Frontal cortex (tissue), 4 donors: ENCODE measurements at places on chromosomes 5 and 9.

DNA sequence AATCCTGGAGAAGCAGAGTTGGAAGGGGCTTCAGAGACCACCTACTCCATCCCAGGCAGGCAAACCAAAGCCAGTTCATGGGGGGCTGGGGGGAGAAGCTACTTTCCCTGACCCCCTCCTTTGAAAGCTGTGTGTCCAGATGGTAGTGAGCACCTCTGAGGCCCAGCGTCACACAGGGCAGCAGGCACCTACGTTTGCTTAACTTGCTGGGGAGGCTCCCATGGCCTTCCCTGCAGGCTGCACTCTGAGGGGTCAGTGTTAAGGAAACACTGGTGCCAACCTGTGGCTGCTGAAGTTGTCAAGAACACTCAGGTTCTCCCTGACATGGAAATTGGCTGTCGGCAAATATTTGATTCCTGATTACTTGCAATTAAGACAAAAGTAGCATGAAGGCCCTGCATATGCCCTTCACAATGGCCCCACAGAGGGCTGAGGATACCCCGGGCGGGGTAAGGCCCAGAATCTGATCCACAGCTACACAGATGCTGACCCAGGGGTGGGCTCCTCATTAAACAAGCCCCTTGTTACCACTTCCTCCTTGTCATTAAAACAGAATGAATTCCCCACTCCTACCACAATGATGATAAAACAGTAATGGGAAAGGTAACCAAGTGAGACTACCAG lies 208.5 kb downstream of the FSTL4 start:
- DNase-seq, result no peak

DNA sequence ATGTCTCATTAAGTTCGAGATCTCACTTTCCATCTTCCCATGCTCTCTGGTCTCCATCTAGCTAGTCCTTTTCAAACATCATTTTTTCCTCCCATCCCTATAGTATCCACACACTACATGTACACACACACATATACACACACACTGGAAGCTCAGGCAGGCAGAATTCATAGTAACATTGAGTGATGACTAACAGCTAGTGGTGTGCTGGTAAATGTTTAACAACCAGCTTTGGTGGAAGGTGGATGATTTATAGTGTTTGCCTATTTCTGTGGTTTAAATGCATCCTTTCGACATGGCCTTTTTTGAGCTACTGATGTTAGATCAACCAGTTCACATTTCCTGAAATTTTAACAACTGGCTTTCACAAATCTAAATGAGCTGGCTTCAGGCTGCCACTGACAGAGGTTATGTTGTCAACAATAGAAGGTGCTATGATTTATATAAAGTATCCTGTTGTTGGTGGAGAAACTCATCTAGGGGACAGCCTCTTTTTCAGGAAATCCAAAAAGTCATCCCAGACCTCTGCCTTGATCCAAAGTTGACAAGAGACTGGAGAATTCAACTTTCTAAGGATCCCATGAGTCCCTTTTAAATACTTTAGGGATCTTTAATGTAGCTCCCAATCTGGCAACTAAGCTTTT lies 117.8 kb downstream of the CCDC192 start:
- no peak for DNase-seq

DNA sequence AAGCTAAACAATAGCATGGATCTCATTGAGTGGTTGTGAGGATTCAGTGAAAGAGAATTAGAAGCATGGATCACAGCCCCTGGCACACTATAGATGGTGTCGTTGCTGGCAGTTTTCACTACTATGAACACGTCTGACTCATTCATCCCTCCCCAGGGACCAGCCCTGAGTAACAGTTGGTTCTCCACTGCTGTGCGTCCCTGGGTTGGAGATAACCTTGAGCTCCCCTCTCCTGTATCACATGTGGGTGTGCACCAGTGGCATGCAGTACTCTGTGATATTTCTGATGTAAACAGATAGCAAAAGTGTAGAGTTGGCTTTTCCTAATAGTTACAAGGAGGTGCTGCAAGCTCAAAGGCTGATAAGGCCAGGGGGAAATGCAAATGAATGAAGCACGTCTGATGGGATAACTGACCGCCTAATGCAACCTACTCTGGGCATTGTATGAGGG lies 8.8 kb upstream of the LCP2 start:
- DNase-seq, result no peak

DNA sequence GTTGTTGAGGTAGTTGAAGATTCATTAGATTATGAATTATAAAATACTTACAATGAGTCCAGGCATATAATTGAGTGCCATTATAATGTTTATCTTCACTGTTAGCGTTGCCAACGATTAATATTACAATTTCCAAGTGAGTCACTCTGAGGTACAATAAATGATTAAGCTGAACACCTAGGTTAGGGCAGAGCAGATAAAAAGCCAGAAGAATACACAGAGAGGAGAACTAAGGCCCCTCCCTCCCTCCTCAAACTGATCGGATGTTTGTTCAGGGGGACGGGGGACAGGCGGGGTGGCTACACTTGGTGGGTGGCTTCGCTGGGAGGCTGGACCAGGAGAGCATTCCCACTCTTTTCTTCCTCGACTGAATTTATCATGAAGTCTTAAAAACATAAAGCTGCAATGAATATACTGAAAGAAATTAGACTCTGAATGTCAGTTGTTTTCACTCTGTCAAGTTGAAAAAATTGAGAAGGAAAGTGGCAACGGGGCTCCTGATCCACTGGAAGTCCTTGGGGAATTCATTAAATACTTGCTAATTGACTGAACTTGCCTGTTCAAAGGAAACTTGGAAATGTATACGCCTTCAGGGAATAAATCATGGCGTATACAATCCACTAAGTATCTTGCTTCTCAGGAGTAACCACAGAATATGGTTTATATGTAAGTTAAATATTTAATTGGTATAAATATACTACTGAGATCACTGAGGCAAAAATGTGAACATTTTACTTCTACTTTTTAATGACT lies 198.1 kb downstream of the TSSK1B start:
- DNase-seq, result no peak

DNA sequence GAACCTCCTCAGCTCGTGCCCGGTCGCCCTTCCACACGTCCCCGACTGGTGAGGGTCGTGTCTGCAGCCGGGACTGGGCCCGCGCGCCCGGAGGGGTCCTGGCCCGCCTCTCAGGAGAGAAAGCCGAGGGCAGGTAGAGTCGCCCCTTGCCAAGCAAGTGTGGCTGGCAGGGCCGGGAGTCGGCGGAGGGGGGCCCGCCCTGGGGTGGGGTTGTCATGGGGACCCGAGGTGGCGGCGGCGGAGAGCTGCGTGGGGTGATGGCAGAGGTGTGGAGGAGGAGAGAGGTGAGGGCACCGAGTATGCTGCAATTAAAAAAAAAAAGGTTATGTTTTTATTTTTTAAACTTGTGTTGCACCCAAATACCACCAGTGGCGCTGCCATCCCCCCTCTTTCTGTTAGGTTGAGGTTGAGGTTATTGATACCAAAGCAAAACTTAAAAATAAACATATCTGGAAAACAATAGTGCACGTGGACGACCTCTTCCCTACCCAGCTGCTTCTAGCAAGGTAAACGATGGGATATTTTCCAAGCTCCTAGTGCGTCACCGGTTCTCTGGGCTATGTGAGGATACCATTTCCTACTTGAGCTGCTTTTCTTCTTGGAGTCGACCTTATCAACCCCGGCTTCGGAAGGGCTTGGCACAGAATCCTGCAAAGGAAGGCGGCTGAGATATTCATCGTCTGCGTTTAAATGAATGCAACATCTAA lies 660 bp downstream of the SCAMP1 start:
- peak; percentile 54 for DNase-seq

DNA sequence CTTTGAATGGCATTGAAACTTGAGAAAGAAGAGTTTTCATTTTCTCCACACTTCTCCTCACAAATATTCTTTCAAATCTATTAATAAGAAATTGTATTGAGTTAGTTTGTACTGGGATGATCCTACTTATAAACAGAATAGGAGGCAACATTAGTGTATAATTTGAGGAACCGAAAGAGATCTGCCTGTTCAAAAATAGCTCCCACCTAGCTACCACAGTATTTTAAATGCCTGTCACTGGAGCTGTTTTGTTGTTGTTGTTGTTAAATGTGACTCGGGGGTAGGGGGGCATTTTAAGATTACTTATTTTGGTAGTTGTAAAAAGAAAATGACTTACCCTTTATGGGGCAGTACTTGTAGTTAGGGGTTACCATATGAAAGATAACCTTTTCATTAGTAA lies 20.1 kb upstream of the HAPLN1 start:
- DNase-seq, result no peak

DNA sequence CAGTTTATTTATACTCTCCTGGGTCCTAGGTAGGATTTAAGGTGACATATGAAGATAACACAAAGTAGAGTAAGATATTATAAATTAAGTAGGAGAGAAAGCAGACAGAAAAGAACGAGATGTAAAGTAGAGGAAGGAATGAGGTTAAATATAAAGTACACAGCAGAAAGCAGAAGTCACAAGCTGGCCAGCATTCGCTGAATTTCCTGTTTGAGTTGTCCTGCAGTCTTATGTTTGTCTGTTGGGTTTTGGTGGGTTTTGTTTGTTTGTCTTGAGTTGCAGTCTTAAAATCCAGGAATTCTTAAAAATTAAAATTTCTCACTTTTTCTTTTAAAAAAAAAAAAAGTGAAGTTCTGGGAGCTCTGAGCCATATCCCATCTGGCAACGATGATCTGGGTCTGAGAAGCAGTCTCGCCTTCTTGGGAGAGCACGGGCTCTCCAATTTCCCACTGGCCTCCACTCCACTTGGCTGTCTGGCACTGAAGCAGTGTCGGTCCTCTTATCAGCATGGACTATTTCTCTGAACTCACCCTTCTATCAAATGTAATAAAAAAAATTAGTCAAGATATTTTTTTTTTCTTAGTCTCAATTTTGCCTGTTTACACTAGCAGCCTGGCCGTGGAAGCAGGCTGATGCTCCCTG lies 2.0 kb downstream of the S100Z start:
- DNase-seq, result no peak

DNA sequence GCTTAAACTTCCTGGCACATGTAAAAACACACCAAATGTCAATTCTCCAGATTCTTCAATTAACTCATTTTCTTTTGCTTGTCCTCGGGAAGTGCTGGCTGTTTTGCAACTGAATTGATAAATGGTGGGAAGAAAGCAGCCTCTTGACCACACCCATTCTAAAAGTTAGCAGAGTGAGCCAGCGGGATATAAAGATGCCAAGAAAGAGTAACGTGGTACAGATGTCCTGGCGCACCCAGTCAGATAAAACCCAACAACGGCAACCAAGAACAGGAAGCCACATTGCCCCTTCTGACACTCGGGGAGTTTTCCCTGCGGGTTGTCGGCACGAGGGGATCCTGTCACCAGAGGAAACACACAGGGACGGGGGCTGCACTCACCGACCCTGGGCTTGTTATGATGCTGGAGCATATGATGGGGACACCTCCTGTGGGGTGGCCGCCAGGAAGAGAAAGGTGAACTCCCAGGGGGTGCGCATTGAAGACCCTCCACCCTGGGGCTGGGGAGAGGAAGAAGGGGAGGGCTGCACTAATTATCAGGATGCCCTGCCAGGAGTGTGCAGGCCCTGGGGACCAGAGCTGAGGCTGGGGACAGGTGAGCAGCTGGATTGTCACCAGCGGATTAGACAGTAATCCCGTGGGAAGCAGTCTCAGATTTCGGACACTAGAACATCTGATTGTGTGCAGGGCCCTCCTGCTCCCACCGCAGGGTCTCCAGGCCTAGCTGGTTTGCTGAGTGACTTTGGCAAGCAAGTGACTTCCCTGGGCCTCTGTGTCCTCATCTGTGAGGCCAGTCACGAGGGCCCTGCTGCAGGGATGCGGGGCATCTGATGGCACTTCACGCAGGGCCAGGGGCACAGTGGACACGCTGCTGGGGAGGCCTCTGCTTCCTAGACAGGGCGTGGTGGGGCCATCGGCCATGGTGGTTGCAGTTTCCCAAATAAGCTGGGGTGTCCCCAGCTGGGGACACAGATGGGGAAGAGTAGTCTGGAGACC lies 59.2 kb downstream of the CRB2 start:
- no peak for DNase-seq

DNA sequence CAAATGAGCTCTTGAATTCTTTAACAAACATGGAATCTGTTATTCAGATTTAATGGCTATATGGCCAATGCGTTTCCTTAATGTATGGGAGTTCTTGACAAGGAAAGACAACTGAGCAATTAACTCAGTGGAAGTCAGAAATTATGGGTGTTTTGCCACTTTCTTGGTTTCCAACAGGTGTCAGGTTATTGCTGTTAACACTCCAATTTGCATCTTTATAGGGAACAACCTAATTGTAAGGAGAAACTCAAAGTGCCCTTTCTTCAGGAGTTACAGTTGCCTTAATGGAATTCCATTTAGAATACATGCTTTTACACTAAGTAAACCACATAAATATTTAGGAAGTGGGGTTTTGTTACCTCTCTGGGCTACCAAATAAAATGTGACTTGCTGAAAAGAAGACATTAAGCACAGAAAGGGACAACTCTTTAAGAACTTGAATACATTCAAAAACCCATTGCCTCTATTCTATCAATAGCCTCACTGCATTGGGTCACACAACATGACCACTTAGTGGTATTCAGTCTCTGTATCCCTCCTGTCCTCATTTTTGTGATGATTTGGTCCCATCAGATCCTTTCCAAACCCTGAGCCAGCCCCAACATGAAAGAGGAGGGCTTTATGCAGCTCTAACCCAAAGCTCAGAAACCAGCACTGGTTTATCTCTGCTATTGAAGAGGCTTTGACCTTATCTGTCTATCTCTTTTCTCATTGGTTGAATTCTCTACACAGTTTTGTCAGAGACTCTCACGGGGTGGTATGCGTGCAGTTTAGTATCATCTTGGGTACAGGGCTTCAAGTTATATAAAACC lies 118.7 kb downstream of the EDIL3 start:
- DNase-seq, result no peak

GRCh38 chr5:21684992-21685391 lies 1168.2 kb downstream of the CDH12 start:
- no peak for DNase-seq
